B cell (primary cell): ENCODE measurements at places on chromosomes 5 and 9.

- DNase-seq, result no peak
- no peak overlapping the region for H3K4me3 ChIP-seq
- no peaks in the 10 kb centered on the region for H3K36me3 ChIP-seq
- no peak overlapping the region for H3K27ac ChIP-seq
- H3K27me3 ChIP-seq, result no peaks in the 10 kb centered on the region
Observed at GRCh38 chr5:55923865-55924500, 70.8 kb downstream of the IL6ST start.

GRCh38 chr5:173291722-173292658, 36.2 kb downstream of the STC2 start:
- H3K27me3 ChIP-seq, result peaks cover 26% of the 10 kb centered on the region
- peaks cover 11% of the 10 kb centered on the region for H3K4me1 ChIP-seq
- no peak overlapping the region for H3K4me3 ChIP-seq
- no peak for DNase-seq

DNA sequence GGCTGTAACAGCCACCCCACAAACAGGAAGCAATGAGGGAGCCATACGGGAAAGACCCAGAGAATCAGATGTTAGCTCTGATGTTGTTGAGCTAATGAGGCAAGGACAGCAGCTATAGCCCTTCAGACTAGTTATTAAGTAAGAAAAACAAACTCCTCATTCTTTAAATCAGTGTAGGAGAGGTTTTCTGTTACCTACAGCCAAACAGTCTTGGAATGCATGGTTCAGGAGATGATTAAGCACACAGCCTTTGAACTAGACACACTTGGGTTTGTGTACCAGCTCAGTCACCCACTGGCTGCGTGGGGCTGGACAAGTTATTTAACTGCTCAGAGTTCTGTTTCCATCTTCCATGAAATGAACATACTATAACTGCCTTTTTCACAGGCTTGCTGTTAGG, 68.1 kb downstream of the SPOCK1 start:
- no peak overlapping the region for H3K4me3 ChIP-seq
- DNase-seq, result no peak
- H3K4me1 ChIP-seq, result no peaks in the 10 kb centered on the region

- peaks cover 16% of the 10 kb centered on the region for H3K36me3 ChIP-seq
- H3K27me3 ChIP-seq, result no peaks in the 10 kb centered on the region
- H3K27ac ChIP-seq, result no peak overlapping the region
- DNase-seq, result no peak
- H3K4me3 ChIP-seq, result no peak overlapping the region
Observed at GRCh38 chr5:148437249-148437648, 53.5 kb downstream of the FBXO38 start.

GRCh38 chr5:61603211-61603908, 271.3 kb downstream of the ZSWIM6 start:
- no peaks in the 10 kb centered on the region for H3K27me3 ChIP-seq
- no peaks in the 10 kb centered on the region for H3K4me1 ChIP-seq
- no peaks in the 10 kb centered on the region for H3K36me3 ChIP-seq
- H3K4me3 ChIP-seq, result no peak overlapping the region
- no peak overlapping the region for H3K27ac ChIP-seq

- H3K4me3 ChIP-seq, result no peak overlapping the region
- H3K27me3 ChIP-seq, result peaks cover 28% of the 10 kb centered on the region
- DNase-seq, result peak; percentile 50
- H3K36me3 ChIP-seq, result no peaks in the 10 kb centered on the region
- no peak overlapping the region for H3K27ac ChIP-seq
Observed at GRCh38 chr9:38066914-38067858, 1.8 kb downstream of the SHB start.

GRCh38 chr5:58248221-58248620, 211.7 kb downstream of the PLK2 start:
- no peaks in the 10 kb centered on the region for H3K36me3 ChIP-seq
- no peaks in the 10 kb centered on the region for H3K4me1 ChIP-seq
- DNase-seq, result no peak

DNA sequence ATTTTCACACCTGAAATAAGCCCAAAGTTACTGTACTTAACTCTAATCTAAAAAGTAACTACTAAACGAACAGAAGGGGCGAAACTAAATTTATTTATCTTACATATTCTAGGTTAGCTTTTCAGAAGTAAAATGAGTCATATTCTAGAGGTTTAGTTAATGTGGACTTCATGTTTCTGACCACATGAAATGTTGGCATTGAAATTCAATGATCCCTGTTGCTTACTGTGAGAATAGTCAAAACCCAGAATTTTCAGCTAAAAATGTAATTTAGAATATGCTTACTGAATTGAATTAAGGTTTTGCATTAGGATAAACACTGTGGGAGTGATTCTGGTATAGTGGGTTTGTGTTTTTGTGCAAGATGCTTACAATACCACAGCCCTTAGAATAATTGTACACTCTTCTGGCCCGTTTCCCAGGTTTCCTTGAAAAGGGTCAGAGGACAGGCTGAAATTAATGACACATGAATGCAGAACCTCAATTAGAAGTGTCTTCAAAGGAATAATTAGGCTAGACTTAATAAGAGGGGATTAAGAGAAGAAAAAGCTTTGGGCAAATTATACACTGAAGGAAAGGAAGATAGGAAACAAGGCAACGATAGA, 1.4 kb upstream of the SNX18 start:
- no peak overlapping the region for H3K27ac ChIP-seq
- H3K4me1 ChIP-seq, result peaks cover 34% of the 10 kb centered on the region
- no peak for DNase-seq

- H3K27me3 ChIP-seq, result no peaks in the 10 kb centered on the region
- no peak overlapping the region for H3K27ac ChIP-seq
- H3K4me1 ChIP-seq, result no peaks in the 10 kb centered on the region
- no peaks in the 10 kb centered on the region for H3K36me3 ChIP-seq
- no peak overlapping the region for H3K4me3 ChIP-seq
Observed at GRCh38 chr9:113541019-113541900, 77.7 kb downstream of the RGS3 start.
